ENCODE measurements at places on chromosomes 16 and 17. TPM values are rescaled to one million over a fixed set of nuclear protein-coding genes. Genes with fewer than 3 reads are reported as not detected.

The CCL2 gene
- total RNA-seq: 431 TPM

The EFCAB13 gene
- 4.6 TPM for total RNA-seq

The NEUROD2 gene
- not detected for total RNA-seq

The TNFSF13 gene
- total RNA-seq: 1.3 TPM

The AANAT gene
- total RNA-seq: not detected

The KRTAP1-5 gene
- total RNA-seq: not detected

The SMPD3 gene
- 0.10 TPM for total RNA-seq

The RND2 gene
- 0.10 TPM for total RNA-seq

The TOP2A gene
- 61.5 TPM for total RNA-seq

The MYH11 gene
- not detected for total RNA-seq

The MFAP4 gene
- not detected for total RNA-seq

The ZNF750 gene
- total RNA-seq: 0.10 TPM

The SPATA22 gene
- not detected for total RNA-seq

The VEZF1 gene
- 60.4 TPM for total RNA-seq

The GCGR gene
- not detected for total RNA-seq

The ERN2 gene
- total RNA-seq: not detected

The NPIPA8 gene
- 0.19 TPM for total RNA-seq

The PRKCB gene
- total RNA-seq: under 0.01 TPM

The BAIAP3 gene
- 0.67 TPM for total RNA-seq

The CCL3 gene
- total RNA-seq: not detected

The CD300E gene
- total RNA-seq: not detected

The DPEP3 gene
- total RNA-seq: not detected

The CRYM gene
- not detected for total RNA-seq

The HS3ST3A1 gene
- 0.10 TPM for total RNA-seq

The NPIPA5 gene
- 2.4 TPM for total RNA-seq

The KRT9 gene
- total RNA-seq: not detected

The PARD6A gene
- 2.2 TPM for total RNA-seq

The MYH8 gene
- total RNA-seq: not detected

Measured in vein endothelial cell (primary cell).